Fibroblast of upper back skin (primary cell): ENCODE measurements at places on chromosomes 5 and 9.

GRCh38 chr9:131731644-131732043 lies 8.2 kb downstream of the RAPGEF1 start:
- DNase-seq, result no peak

GRCh38 chr5:54742417-54742891 lies 224.9 kb downstream of the SNX18 start:
- peak; percentile 76 for DNase-seq

DNA sequence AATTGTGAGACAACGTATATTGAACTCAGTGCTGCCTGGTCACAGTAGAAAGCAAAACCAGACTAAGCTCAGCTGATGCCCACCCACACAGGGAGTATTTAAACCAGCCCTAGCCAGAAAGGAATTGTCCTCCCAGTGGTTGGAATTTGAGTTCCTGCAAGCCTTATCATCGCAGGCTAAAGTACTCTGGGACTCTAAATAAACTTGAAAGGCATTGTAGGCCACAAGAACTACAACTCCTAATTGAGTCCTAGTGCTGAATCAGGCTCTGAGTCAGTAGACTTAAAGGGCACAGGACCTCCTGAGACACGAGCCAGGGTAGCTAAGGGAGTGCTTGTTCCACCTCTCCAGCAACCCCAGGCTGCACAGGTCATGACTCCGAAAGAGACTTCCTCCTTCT lies 171.4 kb downstream of the MCTP1 start:
- DNase-seq, result peak; percentile 70

GRCh38 chr5:17185773-17186172 lies 31.7 kb upstream of the BASP1 start:
- peak; percentile 91 for DNase-seq

- DNase-seq, result peak; percentile 22
Measured at GRCh38 chr9:70883056-70883455, 238.4 kb downstream of the TRPM3 start.

DNA sequence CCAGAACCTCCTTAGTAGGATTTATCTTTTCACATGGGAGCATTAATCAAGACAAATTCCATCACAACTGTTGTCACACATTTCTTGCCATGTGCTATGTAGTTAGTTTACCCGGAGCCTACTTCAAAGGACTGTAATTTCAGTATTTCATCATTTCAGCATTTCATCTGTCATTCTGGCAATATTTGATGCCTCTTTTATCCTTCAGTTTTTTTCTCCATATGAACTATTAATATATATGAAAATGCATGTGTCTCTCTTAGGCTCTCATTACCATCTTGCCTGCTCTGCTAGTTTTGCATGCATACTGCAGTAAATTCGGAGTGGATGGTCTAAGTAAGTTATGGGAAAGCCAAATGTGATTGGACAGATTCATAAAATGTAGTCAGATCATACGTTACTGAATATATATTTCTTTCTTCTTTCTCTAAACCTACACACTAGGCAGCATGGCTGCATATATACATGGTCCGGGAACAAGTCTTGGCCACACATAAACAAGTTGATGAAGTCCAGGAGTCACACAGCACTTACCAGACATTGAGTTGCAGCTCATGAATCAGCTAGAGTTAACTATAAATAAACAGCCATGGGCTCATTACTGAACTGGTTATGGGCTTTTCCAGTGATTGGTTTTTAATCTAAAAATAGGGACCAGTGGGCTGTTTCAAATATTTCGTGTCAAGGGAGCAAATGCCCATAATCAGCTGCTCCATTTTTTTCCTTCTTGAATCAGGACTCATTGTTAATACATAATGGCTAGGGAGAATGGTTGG lies 46.6 kb downstream of the SPATA31D1 start:
- no peak for DNase-seq
